Left cardiac atrium (tissue), 4 donors: ENCODE measurements at places on chromosomes 4 and X. TPM values are rescaled to one million over a fixed set of nuclear protein-coding genes. Genes with fewer than 3 reads are reported as not detected.
A peak's percentile ranks its signal among the peaks of the same experiment; 100 is the strongest.

DNA sequence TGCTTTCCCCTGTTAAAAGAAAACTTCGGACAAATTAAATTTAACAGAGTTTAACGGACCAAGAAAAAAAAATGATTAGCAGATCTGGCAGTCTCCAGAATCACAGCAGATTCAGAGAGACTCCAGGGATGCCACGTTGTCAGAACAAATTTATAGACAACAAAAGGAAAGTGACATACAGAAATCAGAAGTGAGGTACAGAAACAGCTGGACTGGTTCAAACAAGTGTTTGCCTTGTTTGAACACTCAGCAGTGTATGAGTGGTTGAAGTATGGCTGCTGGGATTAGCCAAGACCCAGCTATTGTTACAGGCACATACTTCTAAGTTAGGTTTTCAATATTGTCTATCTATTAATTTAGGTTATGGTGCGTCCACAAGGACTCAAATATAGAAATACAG lies 19.1 kb downstream of the PIR start:
- DNase-seq: no peak

- no peak for DNase-seq
Observed at GRCh38 chrX:138020941-138021340, 455.0 kb downstream of the ZIC3 start.

DNA sequence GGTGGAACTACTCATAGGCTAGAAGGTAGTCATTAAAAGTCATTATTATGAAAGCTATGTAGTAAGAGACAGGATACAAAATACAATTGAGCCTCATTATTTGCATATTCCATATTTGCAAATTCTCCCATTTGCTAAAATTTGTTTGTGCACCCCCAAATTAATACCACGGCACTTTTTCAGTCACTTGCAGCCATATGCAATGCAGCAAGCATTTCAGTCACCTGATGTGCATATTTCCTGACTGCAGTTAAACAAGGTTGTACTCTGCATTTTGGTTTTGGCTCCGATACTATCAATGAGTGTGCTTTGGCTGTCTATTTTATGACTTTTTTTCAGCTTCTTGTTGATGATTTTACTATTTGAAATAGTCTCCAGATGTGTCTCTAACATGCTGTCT lies 62.9 kb downstream of the ZNF330 start:
- DNase-seq: no peak

GRCh38 chr4:121270389-121270788 lies 106.3 kb upstream of the TNIP3 start:
- DNase-seq: no peak

DNA sequence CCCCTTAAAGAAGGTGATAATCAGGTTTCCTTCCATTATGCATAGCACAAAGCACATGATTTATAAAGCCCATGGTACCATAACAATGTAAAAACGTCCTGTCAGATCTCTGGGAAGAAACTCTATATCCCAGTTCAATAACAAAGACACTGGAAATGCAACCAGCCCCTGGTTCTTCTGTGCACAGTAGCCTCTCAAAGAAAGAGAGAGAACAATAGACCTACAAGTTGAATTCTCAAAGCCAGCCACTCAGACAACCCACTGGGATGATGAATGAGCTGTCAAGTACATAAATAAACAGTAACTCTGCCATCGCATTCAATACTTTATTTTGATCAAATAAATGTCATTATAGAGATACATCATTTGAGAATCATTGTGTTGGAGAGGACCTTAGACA lies 400.1 kb upstream of the CPEB2 start:
- DNase-seq: no peak

DNA sequence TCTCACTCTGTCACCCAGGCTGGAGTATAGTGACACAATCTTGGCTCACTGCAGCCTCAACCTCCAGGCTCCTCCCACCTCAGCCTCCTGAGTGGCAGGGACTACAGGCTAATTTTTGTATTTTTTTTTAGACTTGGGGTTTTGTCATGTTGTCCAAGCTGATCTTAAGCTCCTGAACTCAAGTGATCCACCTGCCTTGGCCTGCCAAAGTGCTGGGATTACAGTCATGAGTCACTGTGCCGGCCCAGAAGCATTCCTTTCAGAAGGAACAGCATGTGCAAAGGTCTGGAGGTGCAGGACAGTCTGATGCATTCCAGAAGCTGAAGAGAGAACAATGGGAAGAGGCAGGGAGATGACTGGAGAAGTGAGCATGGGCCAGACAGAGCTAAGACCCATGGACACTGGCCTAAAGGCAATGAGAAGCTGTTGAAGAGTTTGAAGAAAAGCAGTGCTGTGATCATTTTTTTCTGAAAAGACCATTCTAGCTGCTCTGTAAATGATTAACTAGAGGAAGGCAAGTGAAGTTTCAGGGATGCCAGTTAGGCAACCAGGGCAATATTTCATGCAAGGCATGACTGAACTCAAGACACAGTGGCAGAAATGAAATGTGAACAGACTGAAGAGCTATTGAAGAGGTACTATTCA lies 43.2 kb downstream of the MANBA start:
- DNase-seq: no peak

DNA sequence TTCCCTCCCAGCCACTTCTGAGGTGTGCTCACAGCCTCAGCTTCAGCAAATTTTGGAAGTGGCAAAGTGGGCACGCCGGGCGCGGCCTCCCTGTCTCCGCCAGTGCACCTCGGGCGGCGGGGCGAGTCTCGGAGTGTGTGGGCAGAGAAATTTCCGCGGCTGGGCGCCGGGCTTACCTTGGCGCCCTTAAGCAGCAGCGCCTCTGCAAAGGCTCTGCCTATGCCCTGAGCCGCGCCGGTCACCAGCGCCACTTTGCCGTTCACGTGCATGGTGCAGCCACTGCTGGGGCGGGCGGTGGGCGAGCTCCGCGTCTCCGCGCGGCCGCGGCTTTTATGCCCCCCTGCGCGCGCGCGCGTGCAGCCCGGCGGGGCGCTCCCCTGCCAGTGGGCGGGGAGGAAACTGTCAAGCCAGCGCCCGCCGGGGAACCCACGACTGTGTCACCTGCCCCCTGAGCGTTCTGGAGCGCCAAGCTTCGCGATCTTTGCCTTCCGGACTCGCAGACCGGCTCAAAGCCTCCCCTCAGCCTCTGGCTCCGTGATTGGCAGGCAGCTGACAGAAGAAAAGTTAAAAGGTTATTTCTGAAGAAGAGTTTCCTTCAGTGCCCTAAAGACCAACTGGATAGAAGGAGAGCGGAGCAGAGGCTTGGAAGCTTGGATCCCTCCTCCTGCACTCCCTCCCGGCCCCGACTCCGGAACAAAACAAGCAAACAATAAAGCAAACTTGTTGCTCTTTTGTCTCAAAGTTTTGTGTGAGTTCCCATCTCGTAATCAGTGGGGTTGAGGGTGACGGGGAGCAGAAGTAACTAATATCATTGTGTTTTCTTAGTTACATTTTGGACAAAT lies at the start of gene HPGD:
Gene HPGD, minus strand, starts transcription at position 306 of the 842 bp plus-strand sequence. Its CDS starts 37 bp downstream, at position 269.
- DNase-seq: peak; percentile 34

- DNase-seq: no peak
Observed at GRCh38 chr4:16161851-16162408, 64.3 kb downstream of the TAPT1 start.

DNA sequence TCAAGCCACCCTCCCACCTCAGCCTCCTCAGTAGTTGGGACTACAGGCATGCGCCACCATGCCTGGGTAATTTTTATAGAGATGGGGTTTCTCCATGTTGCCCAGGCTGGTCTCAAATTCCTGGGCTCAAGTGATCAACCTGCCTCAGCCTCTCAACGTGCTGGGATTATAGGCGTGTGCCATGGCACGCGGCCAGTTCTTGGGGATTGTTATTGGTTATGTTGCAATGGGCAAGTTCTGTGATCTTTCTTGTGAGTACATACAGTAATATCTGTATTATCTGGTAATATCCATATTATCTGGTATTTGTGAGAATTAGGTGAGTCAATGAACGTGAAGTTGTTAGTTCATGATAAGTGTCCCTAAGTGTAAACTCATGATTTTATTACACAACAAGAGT lies 90.3 kb upstream of the TBL1X start:
- DNase-seq: no peak

DNA sequence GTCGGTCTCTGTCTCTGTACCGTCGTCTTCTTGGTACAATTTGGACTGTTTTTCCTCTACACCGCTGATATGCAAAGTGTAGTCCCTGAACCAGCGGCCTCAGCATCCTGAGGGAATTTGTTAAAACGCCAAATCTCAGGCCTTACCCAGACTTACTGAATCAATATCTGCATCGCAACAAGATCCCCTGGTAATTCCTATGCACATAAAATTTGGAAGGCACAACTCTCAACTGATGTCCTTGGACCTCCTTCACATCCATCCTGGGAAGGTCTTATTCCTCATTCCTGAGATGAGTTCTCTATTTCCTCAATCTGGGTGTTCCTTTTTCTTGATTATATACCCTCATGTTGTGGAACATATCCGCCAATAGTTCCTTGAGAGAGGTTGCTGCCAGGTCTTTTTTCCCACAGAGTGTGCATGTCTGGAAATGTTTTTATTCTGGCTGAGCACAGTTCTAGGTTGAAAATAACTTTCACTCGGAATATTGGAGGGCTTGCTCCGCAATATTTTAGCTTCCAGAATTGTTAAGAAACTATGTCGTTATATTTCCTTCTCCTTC lies 738 bp upstream of the HPF1 start:
- no peak for DNase-seq

- no peak for DNase-seq
Observed at GRCh38 chr4:161577579-161578301, 586.1 kb downstream of the FSTL5 start.

DNA sequence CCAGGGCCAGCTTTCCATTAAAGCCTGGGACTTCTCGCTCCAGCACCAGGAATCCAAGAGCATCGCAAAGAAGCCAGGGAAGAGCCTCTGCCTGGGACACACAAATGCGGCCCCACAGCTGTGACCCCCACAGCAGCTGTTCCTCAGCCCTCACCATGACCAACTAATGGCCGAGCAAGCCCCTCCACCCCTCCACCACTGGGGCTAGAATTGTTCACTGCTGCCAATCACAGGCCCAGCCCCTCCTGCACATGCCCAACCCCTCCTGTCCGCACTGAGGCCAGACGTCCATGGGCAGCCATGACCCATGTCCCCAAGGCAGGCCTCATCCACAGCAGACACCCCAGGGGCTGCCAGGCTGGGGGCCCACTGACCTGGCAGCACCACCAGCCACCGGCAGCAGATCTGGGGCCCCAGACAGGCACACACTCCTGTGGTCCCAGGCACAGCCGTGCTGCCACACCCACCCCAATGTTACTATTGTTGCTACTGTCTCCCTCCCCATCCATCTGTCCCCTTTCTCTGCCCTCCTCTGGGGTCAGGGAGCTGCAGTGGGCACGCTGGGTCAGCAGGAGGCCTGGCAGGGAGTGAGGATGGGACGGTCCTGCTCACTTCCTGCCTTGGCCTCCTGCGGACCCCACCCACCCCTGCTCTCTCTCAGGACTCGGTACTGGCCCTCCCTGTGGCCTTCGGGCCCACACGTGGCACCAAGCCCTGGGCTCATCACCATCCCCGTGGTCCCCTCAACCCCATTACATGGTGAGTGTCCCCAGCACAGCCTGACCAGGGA lies 56.0 kb downstream of the ZFYVE28 start:
- DNase-seq: no peak

- peak; percentile 17 for DNase-seq
Observed at GRCh38 chr4:21948347-21949072, at the start of gene KCNIP4. Gene KCNIP4 (minus strand): TSS chr4:21948772.

GRCh38 chrX:82230013-82230412 lies 1028.1 kb downstream of the SH3BGRL start:
- DNase-seq: no peak

GRCh38 chrX:55709735-55710134 lies 7.8 kb upstream of the RRAGB start:
- DNase-seq: no peak

GRCh38 chrX:112066813-112067212 lies 15.8 kb downstream of the TRPC5 start:
- DNase-seq: no peak

DNA sequence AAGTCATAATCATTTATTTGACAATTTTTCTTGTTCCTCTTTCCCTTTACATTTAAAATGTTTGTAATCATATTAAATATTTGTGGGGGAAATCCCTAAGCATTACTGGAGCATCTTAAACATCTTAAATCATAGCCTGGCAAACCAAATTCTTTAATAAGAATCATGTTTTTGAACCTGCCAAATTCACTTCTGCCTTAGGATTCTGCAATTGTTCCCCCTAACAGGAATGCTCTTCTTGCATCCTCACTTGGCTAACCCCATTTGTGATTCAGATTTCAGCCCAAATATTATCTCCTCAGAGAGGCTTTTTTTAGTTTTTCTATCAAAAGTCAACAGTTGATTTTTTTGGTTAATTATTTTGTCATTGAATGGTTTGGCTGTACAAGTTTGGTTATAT lies 241.1 kb downstream of the MAPK10 start:
- no peak for DNase-seq

- no peak for DNase-seq
Observed at GRCh38 chr4:22129454-22130029, 181.0 kb upstream of the KCNIP4 start.

DNA sequence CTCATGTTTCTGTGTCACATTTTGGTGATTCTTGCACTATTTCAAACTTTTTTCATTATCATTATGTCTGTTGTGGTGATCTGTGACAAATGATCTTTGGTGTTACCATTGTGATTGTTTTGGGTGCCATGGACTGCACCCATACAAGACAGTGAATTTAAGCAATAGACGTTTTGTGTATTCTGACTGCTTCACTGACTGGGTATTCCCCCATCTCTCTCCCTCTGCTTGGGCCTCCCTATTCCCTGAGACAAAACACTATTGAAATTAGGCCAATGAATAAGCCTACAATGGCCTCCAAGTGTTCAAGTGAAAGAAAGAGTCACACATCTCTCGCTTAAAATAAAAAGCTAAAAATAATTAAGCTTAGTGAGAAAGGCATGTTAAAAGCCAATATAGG lies 60.2 kb downstream of the BANK1 start:
- DNase-seq: no peak

- DNase-seq: no peak
Observed at GRCh38 chr4:184012937-184013336, 107.8 kb downstream of the STOX2 start.

Gene IQSEC2
- 9.1 TPM for total RNA-seq

Gene RCHY1
- 52.3 TPM for total RNA-seq

Gene HMGN5
- total RNA-seq: 4.1 TPM

Gene MTNR1A
- total RNA-seq: not detected

Gene TCEAL6
- 0.31 TPM for total RNA-seq

Gene MAGEC3
- not detected for total RNA-seq

Gene STATH
- total RNA-seq: not detected

Gene MID1
- total RNA-seq: 25.5 TPM

Gene MXRA5
- total RNA-seq: 5.3 TPM
